ENCODE measurements at places on chromosomes 1 and 21. TPM values are rescaled to one million over a fixed set of nuclear protein-coding genes. Genes with fewer than 3 reads are reported as not detected.

- DNase-seq = no peak
- peaks cover 26% of the 10 kb centered on the region for H3K4me1 ChIP-seq
- no peak overlapping the region for H3K27ac ChIP-seq
- no peaks in the 10 kb centered on the region for H3K27me3 ChIP-seq
- peaks cover 25% of the 10 kb centered on the region for H3K36me3 ChIP-seq
Observed at GRCh38 chr1:150234309-150234565, 1.7 kb downstream of the ANP32E start.

DNA sequence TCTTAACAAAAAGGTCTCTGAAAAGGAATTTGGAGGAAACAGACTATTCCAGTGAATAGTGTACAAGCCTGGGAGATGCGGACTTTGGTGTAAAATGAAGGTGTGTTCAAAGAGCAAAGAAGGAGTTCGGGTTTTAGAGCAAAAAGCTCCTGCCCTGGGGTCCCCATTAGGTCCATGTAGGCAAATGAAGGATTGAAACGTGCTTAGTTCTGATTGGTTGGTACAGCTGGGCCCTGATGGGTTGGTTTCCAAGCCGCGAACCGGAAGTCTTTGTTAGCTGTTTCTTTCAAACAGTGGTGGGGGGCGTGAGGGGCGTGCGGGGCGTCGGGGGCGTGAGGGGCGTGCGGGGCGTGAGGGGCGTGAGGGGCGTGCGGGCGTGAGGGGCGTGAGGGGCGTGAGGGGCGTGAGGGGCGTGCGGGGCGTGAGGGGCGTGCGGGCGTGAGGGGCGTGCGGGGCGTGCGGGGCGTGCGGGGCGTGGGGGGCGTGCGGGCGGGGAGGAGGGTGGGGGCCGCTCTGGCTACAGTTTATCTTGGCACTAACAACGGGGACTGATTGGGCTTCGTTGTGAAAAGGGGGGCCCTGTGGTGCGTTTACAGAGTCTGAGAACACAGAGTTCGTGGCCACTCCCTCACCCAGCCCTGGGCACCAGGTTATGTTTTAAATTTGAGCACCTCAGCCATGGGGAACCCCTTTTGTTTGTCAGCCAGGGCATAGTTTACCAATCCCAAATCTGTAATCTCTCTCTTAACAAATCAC lies 29.4 kb downstream of the LRRC3 start:
- no peak overlapping the region for H3K4me3 ChIP-seq
- no peak for DNase-seq

Gene PLPPR4
- total RNA-seq = not detected

GRCh38 chr1:165408518-165408917 lies 36.4 kb downstream of the RXRG start:
- no peaks in the 10 kb centered on the region for H3K4me1 ChIP-seq
- H3K27ac ChIP-seq = no peak overlapping the region
- H3K36me3 ChIP-seq = no peaks in the 10 kb centered on the region
- peaks cover 27% of the 10 kb centered on the region for H3K27me3 ChIP-seq
- no peak overlapping the region for H3K4me3 ChIP-seq

Gene LCE1B
- not detected for total RNA-seq

Gene F13B
- total RNA-seq = not detected

GRCh38 chr21:42097274-42097673 lies 26.2 kb downstream of the UMODL1 start:
- H3K27me3 ChIP-seq = peaks cover 14% of the 10 kb centered on the region
- no peaks in the 10 kb centered on the region for H3K4me1 ChIP-seq
- no peak for DNase-seq

DNA sequence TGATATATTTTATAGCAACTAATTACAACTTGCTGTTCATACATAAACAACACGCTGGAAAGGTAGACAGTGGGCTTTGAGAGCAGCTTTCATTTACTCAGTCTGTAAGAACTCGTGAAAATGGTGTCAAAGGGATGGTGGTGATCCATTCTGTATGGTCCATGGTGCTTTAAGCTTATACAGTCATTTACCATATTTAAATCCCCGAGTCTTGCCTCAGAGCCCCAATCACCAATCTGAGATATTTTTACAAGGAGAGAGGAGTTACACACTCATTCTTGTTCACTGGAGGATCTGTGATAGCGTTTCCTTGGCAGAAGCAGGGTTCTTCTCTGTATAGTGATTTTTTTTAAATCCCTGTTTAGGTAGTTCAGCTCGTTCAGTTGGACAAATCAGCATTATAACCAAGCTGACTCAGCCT lies 694.6 kb downstream of the USP25 start:
- H3K36me3 ChIP-seq = no peaks in the 10 kb centered on the region
- H3K4me1 ChIP-seq = no peaks in the 10 kb centered on the region
- no peak for DNase-seq
- no peak overlapping the region for H3K27ac ChIP-seq
- H3K4me3 ChIP-seq = no peak overlapping the region
- no peaks in the 10 kb centered on the region for H3K27me3 ChIP-seq

GRCh38 chr1:15757016-15757543 lies 1.5 kb upstream of the FBLIM1 start:
- no peak overlapping the region for H3K4me3 ChIP-seq
- DNase-seq = no peak
- no peak overlapping the region for H3K27ac ChIP-seq
- H3K36me3 ChIP-seq = no peaks in the 10 kb centered on the region

GRCh38 chr1:171913385-171913784 lies 72.1 kb downstream of the DNM3 start:
- no peak overlapping the region for H3K4me3 ChIP-seq
- no peak for DNase-seq
- peaks cover 2% of the 10 kb centered on the region for H3K27me3 ChIP-seq
- no peak overlapping the region for H3K27ac ChIP-seq
- H3K4me1 ChIP-seq = peaks cover 3% of the 10 kb centered on the region
- no peaks in the 10 kb centered on the region for H3K36me3 ChIP-seq

DNA sequence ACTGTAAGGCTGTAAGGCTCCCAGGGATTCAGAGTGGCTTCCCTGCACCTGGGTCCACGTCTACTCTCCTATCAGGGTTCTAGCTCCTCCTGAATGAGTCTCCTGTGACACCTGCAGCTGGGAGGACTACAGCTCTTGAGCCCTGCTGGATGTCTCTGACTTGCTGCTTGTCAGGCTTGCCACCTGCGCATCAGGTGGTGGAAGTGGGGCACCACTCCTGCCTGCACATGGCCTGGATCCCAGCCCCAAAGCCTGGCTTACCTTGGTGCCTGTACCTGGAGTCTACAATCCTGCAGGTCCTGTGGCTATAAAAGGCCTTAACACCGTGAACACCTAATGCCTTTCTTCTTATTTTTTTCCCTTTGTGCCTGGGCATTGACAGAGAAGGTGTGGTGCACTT lies 82.2 kb downstream of the FAM78B start:
- no peak overlapping the region for H3K27ac ChIP-seq
- H3K4me1 ChIP-seq = peaks cover 38% of the 10 kb centered on the region
- DNase-seq = no peak

Gene SHISA4
- 0.81 TPM for total RNA-seq

GRCh38 chr1:160924791-160925651 lies 29.6 kb downstream of the ITLN2 start:
- H3K27ac ChIP-seq = no peak overlapping the region
- H3K36me3 ChIP-seq = peaks cover 3% of the 10 kb centered on the region
- DNase-seq = no peak
- no peaks in the 10 kb centered on the region for H3K4me1 ChIP-seq
- H3K4me3 ChIP-seq = no peak overlapping the region
- peaks cover 14% of the 10 kb centered on the region for H3K27me3 ChIP-seq

DNA sequence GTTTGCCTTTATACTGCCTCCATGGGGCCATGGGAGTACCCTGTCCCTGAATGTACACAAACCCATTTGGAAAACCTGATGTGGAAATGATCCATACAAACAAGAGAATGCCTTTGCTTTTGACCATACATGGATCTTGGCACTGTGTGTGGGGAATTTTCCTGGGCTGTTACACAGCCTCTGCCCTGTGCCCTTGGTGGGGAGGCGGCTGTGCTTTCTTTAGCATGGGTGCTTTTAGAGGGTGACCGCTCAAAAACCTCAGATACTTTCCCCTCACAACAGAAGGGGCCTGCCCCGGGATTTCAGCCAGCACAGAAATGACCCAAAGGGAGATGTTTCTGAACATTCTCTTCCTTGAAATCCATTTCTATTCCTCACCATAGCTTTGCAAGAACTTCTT lies 194.8 kb downstream of the LMO4 start:
- H3K36me3 ChIP-seq = no peaks in the 10 kb centered on the region
- peaks cover 4% of the 10 kb centered on the region for H3K4me1 ChIP-seq
- H3K27me3 ChIP-seq = peaks cover 2% of the 10 kb centered on the region
- DNase-seq = no peak
- H3K4me3 ChIP-seq = no peak overlapping the region
